ENCODE measurements at places on chromosomes 13 and 19.
A peak's percentile ranks its signal among the peaks of the same experiment; 100 is the strongest.

DNA sequence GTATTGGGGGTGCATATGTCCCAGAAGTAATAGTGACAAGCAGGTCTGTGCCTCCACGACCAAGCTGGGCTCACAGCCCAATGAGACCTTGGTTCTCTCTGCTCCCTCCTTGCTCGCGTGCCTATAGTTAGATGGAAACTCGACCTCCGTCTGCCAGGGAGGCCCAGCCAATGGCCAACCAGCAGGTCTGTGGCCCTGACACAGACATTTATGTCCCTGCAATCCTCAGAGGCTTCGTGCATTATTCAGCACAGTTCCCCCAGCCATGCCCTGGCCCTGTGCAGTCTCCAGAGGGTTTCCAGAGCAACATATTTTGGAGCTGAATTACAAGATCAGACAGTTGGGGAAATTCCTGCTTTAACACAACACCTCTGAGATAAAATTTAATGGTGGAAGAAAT lies 105.1 kb downstream of the UQCRFS1 start:
- DNase-seq = no peak

DNA sequence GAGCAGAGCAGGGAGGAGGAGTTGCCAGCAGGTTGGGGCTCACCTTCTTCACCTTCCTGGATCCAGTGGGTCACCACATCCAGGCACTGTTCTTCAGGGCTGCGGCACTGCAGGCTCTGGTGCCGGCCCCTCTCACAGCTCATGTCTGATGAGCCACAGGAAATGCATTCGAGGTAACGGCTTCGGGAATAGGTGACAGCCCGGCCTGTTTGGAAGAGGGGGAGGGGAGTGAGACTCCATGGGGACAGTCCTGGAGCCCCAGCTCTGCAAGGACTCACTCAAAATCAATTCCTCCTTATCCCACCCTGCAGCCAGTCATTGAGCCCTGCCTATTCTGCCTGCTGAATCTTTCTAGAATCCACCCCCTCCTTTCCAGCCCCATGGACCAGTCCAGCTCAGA lies 13.5 kb downstream of the PLAUR start:
- no peak for DNase-seq

DNA sequence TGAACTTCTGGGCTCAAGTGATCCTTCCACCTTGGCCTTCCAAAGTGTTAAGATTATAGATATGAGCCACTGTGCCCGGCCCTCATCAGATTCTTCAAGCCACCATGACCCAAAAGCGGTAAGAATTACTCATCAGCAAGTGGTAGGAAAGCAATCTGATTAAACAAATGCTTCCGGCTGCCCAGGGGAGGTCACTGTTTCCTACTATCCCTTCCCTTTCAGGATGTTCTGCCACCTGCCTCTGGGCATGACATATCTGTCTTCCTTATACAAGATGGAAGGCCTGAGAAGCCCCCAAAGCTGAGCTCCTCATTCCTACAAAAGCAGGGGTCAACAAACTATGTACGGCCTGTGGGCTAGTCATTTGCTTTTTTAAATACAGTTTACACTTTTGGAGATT lies 7.0 kb downstream of the ABHD8 start:
- no peak for DNase-seq

GRCh38 chr19:3132971-3133792 lies 2.7 kb upstream of the GNA15 start:
- DNase-seq = peak; percentile 92

DNA sequence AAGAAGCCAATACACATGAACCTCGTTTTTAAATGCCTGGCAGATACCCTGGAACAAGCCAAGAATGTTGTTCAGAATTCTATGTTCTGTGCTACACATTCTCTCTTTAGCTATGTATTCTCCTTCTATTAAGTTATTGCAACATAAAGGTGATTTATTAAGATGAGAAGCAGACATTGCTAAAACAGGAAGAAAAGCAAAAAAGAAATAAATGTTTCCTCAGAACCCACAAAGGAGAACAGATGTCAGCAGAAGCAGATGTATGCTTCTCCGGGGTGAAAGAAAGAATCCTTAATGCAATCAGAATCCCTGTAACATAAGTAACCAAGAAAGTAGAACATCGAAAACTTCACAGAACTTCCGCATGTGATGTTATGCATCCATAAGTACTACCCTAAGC lies 302.9 kb downstream of the DCT start:
- DNase-seq = no peak

Data from stimulated activated CD4-positive, alpha-beta T cell treated with anti-CD3 and anti-CD28 coated beads, Interleukin-1b, Interleukin-23, amount 100 ng/mL, for 48 hours (primary cell).